ENCODE measurements at places on chromosomes 2 and 18. TPM values are rescaled to one million over a fixed set of nuclear protein-coding genes. Genes with fewer than 3 reads are reported as not detected.

Gene DQX1
- 0.48 TPM for polyA plus RNA-seq

Gene NRP2
- 64.2 TPM for polyA plus RNA-seq

Gene MYO7B
- polyA plus RNA-seq = 28.9 TPM

Gene REEP1
- polyA plus RNA-seq = 3.2 TPM

Gene FAM228A
- polyA plus RNA-seq = 0.70 TPM

Gene C1GALT1C1L
- 4.4 TPM for polyA plus RNA-seq

Gene TNFRSF11A
- polyA plus RNA-seq = 3.4 TPM

Gene HNRNPA3
- 528 TPM for polyA plus RNA-seq

Gene NEU2
- polyA plus RNA-seq = not detected

Gene NPHP1
- polyA plus RNA-seq = 15.0 TPM

Gene GCC2
- polyA plus RNA-seq = 56.0 TPM

Gene HOXD4
- 40.9 TPM for polyA plus RNA-seq

Gene SCYGR5
- not detected for polyA plus RNA-seq

Gene RAB6C
- polyA plus RNA-seq = 0.77 TPM

Gene ZNF2
- 9.5 TPM for polyA plus RNA-seq

Gene ZSCAN30
- polyA plus RNA-seq = 66.3 TPM

Gene EVX2
- polyA plus RNA-seq = not detected

Gene TLX2
- polyA plus RNA-seq = not detected

Gene RAD51AP2
- polyA plus RNA-seq = 0.17 TPM

Gene KYNU
- 7.1 TPM for polyA plus RNA-seq

Gene PGAP1
- polyA plus RNA-seq = 24.2 TPM

Gene RGPD3
- 0.27 TPM for polyA plus RNA-seq

Gene PASK
- polyA plus RNA-seq = 10.3 TPM

Gene MPP4
- 0.08 TPM for polyA plus RNA-seq

Gene DCDC2C
- polyA plus RNA-seq = 0.92 TPM

Gene KCNE4
- 21.2 TPM for polyA plus RNA-seq

Gene MARCO
- not detected for polyA plus RNA-seq

Gene CREG2
- 0.27 TPM for polyA plus RNA-seq

Gene ANKRD29
- polyA plus RNA-seq = 0.99 TPM

Gene THOC1
- 114 TPM for polyA plus RNA-seq

Gene RAMP1
- 6.1 TPM for polyA plus RNA-seq

Gene DNAJC5G
- 0.56 TPM for polyA plus RNA-seq

Gene COMMD1
- 53.9 TPM for polyA plus RNA-seq

Gene ZBTB14
- 22.6 TPM for polyA plus RNA-seq
